ENCODE measurements at places on chromosomes 1 and 21.

- DNase-seq = no peak
Measured at GRCh38 chr1:44663417-44663816, 10.9 kb downstream of the TMEM53 start.

DNA sequence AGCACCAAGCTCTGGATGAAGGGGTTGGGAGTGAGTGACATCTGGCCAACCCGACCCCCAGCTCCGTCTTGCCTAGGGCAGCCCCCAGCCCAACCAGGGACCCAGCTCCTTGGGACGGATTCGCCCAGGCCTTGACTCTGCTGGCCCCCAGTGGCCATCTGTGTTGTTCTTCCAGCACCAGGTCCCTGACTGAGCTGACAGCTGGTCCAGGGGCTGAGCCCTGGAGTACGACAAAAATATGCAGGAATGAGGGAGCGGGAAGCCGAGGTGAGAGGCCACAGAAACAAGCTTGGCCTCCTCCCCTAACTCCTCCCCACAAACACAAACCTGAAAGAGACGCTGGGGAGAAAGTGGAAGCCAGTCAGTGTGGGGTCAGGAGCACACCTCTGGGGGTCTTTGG, 55.0 kb upstream of the PAX7 start:
- DNase-seq = no peak

DNA sequence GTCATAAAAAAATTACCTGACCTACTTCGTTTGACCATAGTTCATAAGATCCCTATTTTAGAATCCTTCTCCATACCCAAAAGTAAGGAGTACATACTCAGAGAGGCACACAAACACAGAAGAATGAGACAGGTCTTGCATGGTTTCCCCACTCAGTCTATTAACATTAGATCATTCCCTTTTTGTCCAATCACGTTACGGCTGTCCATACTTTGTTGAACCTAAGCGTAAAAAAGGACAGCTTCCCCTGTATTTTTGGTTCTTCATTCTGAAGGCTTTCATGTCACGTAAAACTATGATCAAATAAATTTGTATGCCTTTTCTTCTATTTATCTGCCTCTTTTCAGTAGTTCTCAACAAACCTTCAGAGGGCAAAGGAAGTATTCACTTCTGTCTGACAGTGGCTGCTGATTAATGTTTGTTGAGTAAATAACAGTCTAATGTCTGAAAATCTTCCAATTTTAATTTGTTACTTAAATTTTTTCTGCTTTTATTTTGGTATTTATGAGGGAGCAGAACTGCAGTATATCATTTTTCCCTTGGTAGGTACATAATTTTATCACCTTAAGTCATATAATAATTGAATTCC, 16.4 kb downstream of the PKN2 start:
- no peak for DNase-seq

- no peak for DNase-seq
Measured at GRCh38 chr1:54378157-54378873, 27.9 kb downstream of the SSBP3 start.

DNA sequence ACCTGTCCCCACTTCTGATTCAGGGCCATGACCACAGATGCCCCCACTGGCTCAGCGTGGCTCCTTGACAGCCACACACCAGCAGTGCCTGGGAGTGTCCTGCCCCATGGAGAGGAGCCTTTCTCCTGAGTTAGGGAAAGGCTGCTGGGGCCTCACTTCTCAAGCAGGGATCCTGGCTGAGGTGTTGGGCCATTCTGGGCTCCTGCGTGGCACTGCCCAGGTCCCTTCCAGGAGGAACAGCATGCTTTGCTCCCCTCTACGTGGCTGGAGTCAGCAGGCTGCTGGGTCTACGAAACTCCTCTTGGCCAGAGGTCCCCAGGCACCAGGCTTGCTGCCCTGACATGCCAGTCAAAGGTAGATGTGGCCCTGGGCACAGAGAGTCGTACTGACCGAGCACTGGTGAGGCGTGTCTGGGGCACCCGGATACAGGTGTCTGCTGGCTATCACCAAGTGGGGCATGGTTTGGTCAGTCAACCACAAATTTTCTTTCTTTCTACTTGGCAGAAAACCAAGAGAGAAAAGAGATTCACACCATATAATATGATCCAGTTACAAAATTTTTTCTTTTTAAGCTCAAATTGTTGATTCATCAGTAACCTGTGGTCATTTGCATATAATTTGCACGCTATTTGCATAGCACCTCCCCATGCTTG, 4.1 kb downstream of the ADORA1 start:
- DNase-seq = no peak

DNA sequence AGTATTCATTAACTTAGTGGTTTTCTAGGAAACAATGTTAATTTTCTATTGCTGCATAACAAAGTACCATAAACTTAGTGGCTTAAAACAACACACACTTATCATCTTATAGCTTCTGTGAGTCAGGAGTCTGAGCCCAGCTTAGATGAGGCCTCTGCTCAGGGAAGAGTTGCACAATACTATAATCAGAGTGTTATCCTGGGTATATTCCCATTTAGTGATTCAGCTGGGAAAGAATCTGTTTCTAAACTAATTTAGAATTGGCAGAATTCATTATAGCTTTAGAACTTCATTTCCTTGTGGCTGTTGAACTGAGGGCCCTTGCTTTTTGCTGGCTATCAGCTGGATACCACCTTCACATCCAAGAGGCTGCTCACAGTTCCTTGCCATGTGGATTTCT, 515.5 kb downstream of the BRINP3 start:
- DNase-seq = peak; percentile 54

- DNase-seq = no peak
Measured at GRCh38 chr1:201378804-201379203, 1.3 kb upstream of the TNNT2 start.

GRCh38 chr1:179298952-179299351, 5.4 kb downstream of the SOAT1 start:
- DNase-seq = no peak

GRCh38 chr1:152398812-152399698, 15.0 kb downstream of the CRNN start:
- DNase-seq = no peak

DNA sequence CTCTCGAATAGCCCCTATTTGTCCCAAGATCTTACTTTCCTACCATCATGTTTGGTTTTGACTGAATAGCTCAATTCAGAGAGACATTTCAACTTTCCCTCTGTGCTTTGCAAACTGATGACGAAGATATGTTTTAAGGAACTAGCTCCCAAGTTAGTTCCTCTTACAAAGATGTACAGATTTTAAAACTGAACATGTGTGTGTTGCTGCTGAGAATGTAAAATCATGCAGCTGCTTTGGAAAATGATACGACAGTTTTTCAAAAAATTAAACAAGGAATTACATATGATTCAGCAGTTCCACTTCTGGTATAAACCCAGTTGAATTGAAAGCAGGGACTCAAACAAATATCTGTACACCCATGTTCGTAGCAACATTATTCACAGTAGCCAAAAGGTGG, 33.6 kb downstream of the KIF26B start:
- no peak for DNase-seq

Data from fibroblast of skin of left biceps (primary cell).